NCI-H446 treated with DMSO at 0.1 percent for 48 hours (cell line): ENCODE measurements at places on chromosomes 3 and 15.

GRCh38 chr15:71648095-71648494 lies 162.3 kb upstream of the NR2E3 start:
- no peak for DNase-seq

DNA sequence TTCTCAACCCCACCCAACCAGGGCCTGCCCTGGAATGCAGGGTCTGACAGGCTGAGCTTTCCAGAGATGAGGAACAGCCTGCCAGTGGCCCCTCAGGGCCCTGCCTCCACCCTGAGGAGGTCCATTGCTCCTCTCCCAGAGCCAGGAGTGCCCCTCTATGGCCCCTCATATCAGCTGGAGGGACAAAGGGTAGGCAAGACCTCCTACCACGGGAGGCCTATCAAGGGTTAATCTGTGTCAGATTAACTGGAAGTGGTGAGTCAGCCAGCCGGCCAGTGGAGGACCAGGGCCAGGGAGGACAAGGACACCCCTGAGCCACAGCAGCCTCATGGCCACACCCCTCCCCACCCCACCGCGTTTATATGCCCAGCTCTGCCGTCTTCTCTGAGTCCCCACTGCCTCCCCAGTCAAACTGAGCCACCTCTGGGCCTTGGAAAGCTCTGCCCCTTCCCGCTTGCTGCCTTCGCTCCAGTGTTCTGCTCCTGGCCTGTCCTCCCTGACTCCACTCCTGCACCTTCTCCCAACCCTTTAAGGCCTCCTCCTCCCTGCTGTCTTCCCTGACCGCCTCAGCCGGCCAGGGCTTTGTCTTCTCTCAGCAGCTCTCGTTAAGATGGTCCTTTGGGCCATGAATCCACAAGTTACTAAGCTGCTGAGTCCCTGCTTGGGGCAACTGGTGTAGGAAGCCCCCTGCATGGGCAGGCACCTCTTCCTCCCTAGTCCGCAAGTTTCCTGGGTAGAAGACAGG lies 6.5 kb downstream of the CCDC33 start:
- DNase-seq: no peak

GRCh38 chr3:156300929-156301840 lies 180.8 kb downstream of the KCNAB1 start:
- DNase-seq: no peak

DNA sequence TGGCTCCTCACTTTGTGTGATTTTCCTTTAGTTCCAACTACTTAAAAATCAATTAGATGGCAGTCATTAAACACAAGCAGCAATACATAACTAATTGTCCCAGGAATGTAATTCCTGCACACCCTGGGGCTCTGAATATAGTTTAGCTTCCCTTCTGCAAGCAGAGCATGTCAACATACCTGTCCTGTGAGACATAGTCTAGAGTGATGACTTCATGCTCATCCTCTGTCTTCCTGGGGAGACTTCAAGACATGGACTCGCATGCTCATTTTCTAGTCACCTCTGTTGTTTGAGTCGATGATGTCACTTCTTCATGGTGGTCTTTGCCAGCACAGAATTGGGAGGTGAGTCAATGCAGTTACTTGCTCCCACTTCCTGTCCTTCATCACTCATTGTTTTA lies 15.7 kb downstream of the C3orf52 start:
- no peak for DNase-seq

DNA sequence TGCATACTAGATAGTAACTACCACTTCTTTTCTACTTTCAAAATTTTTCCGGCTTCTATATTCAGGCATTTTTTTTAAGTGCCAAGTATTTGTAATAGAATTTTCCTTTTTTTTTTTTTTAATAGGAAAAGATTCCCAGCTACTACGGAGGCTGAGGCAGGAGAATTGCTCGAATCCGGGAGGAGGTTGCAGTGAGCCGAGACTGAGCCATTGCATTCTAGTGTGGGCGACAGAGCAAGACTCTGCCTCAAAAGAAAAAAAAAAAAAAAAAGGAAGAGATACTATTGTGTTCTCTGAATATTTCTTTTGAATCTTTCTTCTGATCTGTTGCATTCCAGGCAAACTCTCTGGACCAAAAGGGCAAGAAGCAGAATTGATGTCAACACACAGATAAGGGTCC lies 557.3 kb downstream of the FGF12 start:
- DNase-seq: no peak

DNA sequence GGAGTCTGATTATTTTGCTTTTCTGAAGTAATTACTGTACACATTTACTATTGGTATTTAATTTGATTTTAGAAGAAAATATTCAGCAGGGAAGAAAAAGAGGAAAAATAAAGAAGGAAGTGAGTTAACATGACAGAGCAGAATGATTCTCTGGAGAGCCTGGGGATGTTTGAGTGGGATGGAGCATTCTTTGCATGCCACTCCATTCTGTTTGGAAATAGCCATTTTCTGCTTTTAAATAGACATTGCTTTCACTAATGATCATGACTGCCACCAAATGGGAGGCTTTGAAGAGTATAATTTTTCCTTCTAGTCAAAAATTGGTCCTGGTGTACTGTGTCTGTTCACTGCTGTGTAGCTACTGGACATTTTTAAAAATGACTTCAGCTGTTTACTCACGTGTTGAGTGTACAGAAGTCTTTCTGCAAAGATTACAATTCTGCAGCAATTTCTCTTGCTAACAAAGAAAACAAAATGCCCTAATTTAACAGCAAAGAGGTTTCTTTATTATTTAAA lies 196.1 kb downstream of the RYR3 start:
- no peak for DNase-seq

GRCh38 chr3:139679220-139679775 lies 1.5 kb upstream of the NMNAT3 start:
- no peak for DNase-seq

DNA sequence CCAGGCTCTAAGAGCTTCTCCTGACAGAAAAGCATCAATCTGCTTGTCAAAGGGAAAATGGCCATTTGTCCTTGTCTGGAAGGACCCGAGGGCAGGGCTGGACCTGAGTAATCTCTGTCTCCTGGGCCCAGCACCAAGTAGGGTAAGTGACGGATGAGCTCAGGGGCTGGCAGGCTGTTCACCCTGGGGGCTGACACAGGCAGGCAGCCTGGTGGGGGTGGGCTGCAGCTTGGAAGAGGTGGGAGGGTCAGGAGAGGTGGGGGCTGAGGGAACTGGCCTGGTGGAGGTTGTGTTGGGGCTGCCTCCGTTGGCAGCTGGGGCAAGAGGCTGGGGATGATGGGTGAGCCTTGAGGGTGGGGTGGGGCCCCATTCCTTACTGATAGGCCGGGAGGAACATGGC lies 42.3 kb upstream of the ADPGK start:
- DNase-seq: no peak

DNA sequence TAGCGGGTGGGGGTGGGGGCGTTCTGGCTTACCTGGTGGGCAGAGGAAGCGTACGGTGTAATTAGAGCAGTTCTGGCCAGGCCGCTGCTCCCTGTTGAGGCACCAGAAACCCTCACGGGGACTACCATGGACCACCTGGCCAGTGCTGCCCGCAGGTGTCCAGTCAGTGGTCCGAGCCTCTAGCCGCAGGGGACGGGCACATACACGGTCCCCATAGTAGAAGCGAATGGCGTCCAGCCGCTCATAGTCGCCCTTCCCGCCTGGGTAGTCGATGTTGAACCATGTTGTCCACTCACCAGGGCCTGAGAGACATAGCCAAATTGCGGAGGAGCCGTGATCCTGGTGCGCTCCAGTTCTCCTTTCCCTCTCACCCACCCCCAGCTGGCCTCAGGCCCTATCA lies 4.5 kb downstream of the CILP start:
- DNase-seq: no peak

DNA sequence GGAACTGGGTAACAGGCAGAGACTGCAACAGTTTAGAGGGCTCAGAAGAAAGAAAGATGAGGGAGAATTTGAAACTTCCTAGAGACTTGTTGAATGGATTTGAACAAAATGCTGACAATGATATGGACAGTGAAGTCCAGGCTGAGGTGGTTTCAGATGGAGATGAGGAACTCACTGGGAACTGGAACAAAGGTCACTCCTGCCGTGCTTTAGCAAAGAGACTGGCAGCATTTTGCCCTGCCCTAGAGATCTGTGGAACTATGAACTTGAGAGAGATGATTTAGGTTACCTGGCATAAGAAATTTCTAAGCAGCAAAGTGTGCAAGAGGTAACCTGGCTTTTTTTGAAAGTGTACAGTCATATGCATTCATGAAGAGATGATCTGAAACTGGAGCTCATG lies 11.7 kb downstream of the EIF5A2 start:
- DNase-seq: no peak

GRCh38 chr3:4270720-4271119 lies 32.4 kb upstream of the SETMAR start:
- DNase-seq: no peak

DNA sequence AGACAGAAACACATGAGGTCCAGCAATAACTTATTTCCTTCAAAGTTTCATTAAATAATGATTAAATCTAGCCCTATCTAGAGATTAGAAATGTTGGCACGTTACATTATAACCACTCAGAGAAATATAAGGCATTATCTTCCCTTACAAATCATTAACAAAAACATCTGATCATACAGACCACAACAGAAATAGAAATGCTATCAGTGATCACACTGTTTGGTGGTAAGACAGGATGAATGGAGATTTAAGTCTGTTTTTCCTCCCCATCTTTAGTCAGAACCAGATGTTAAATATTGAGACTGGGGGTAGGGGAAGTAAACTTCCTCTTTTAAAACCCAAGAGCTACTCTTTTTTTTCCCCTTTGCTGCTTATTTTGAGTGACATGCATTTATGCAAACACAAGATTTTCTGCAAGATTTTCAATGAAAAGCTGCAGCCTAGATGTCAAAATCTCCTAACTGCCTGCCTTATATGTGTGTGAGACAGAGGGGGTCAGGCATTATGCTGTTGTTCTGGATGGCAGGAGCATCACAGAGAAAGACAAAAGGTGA lies 70.4 kb downstream of the CBLB start:
- DNase-seq: no peak

DNA sequence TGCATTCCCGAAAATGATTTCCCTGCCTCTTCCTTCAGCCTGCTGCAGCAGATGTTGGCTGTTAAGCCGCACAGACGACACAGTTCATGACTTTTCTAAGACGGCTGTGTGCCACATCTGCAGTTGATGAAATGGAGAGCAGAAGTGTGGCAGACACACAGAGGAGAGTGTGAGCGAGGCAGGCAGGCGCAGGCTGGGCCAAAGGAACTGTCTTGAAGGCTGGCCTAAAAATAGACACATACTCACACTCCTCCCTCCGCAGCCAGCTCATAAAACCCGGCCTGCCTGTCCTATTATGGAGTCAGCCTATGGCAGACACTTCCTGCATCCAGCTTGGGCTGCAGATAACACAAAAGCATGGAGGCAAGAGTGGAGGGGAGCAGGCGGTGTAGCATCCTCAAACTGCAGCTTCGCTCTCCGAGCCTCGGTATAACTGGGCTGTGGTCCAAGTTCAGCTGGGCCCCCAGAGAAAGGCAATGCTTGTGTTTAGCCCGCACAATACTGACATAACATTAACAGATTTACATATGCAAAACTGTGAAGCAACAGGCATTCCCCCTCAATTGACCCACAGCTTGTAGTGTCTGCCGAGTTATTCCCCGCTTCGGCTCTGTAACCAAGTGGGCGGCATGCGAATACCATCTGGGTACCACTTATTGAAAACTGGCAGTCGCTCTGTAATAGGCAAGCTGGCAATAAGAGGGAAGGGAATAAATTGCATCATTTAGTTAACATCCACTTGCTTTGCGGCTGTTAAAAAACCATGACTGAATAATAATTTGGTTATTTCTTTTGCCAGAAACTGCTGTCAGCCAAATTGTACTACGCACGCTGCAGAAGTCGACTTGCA lies 40.8 kb downstream of the FOXP1 start:
- no peak for DNase-seq

- DNase-seq: no peak
Observed at GRCh38 chr15:69119001-69119400, 41.4 kb upstream of the GLCE start.

DNA sequence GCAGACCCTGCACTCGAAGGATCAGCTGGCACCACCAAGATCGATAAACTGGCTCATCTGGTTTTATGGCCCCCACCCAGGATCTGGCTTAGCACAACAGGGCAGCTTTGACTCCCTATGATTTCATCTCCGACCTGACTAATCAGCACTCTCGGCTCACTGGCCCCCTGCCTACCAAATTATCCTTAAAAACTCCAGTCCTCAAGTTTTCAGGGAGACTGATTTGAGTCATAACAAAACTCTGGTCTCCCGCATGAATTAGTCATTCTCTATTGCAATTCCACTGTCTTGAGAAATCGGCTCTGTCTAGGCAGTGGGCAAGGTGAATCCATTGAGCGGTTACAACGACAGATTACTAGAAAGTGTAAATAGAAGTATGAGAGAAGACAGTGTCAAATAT lies 521.9 kb upstream of the RGMA start:
- no peak for DNase-seq

DNA sequence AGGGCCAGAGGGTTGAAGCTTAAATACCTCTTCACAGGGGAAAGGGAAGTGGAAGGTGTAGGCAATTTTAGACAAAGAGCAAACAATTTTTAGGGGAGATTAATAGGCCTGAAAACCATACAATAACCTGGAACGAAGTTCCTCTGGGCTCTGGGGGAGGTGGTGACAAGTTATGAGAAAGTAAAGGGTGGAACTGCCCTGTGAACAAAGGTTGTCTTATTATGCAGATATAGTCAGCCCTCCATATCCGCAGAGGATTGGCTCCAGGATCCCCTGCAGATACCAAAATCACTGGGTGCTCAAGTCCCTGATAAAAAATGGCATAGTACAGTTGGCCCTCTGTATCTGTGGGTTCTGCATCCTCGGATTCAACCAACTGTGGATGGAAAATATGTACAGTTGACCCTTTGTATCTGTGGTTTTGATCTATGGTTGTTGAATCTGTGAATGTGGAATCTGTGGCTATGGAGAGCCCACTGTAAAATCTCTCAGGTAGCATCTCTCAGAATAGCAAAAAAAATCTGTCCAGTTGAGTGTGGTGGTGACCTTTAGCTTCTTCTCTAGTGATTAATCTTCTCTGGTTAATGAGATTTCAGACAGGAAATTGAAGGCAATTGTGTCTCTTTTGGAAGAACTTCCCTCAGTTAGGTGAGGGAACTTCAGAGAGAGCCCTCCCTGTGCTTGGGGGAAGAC lies 40.2 kb downstream of the CLEC3B start:
- DNase-seq: no peak
